HEK293T (cell line): ENCODE measurements at places on chromosomes 4 and X.

- no peak for DNase-seq
These were observed 37.5 kb downstream of the BEX3 start for GRCh38 chrX:103413705-103414387.

DNA sequence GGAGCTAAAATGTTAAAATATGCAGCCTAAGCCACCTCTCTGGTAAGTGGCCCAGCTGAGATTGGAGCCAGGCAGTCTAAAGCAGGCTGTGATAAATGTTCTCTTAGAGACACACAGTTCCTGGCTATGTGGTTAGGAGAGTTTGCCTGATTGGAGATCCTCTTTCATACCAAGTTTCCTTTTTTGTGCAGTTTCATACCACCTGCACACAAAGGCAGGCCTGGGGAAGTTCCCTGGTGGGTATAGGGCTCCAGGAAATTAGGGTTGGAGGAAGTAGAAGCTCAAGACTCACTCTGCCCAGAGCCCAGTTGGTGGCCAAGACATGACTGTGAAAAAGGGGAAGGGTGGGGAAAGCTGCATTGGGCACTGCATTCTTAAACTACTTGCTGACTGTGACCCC is 16.9 kb downstream of the CYBB start:
- no peak for DNase-seq

DNA sequence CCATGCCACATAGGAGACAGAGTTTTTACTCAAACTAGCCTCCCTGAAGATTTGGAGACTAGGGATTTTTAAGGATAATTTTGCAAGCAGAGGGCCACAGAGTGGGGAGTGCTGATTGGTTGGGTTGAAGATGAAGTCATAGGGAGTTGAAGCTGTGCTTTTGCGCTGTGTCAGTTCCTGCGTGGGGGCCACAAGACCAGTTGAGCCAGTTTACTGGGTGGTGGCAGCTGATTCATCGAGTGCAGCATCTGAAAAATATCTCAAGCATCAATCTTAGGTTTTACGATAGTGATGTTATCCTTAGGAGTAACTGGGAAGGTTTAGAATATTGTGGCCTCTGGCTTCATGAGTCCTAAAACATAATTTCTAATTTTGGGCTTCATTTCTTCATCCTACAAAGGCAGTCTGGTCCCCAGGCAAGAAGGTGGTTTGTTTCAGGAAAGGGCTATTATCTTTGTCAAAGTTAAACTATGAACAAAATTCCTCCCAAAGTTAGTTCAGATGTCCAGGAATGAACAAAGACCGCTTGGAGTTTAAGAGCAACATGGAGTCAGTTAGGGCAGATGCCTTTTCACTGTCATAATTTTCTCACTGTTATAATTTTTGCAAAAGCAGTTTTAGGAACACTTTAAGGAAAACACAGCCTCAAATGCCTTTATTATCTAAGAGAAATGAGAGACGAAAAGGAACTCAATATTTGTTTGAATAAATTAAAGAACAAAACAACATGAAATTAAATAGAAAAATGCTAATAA is 960.8 kb upstream of the PRKX start:
- DNase-seq: no peak

GRCh38 chr4:164783976-164784375 is 30.0 kb downstream of the SMIM31 start:
- DNase-seq: no peak

- DNase-seq: peak; percentile 17
These were observed 1.7 kb upstream of the AFP start for GRCh38 chr4:73434311-73434710.

DNA sequence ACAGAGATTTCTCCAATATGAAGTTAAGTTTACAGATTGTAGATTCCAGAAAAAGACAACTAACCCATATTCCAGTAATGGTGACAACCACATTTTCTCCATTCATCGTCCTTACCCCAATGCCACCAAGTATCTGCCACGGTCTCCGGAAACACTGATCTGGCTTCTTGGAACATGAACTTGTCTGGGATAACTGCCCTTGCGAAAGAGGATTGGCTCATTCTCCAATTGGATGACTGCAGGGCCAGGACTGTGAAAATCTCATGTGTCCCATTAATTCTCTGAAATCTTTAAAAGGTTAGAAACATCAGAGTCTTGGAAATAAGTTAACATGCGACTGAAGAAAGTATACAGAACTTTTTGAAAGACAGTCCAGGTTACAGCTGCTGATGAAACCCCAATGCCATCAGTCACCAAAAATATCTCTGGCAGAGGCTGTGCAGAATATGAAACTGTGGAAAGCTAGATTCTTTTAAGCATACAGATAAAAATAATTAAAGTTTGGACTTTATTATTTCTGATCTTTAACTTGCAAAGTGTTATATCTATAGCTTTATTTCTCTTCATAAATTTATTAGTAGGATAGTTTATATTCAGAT is 496.9 kb downstream of the PPARGC1A start:
- no peak for DNase-seq

- DNase-seq: no peak
These were observed 248.0 kb downstream of the SPATA18 start for GRCh38 chr4:52299120-52299519.

DNA sequence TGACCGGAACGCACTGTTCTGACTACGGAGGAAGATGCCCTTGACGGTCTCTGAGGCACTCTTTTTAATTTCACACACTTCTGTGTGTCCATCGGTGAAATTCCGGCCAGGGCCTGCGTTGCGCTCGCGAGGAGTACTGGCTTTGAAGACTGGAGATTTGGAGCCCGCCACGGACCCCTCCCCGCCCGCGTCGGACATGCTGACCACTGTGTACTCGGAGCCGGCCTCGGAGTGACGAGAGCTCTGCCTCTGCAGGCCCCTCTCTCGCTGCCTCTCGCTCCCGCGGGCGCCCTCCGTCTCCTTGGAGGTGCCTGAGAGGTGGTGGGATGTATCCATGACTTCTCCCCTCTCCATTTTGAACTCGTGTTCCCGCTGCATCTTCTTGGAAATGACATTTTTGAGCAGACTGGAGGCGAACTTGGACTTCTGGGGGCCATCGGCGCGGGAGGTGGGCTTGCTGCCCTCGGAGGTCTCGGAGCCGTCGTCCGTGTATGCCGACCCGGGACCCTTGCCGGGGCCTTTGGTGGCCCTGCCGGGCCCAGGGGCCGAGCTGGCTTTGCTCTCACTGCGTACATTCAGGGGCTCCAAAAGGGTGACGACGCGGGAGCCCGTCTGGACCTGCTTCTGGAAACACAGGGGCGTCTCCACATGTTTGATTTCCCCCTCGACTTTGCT is 5.7 kb downstream of the C4orf54 start:
- DNase-seq: no peak

GRCh38 chrX:37405956-37406355 is 56.8 kb downstream of the PRRG1 start:
- DNase-seq: no peak

DNA sequence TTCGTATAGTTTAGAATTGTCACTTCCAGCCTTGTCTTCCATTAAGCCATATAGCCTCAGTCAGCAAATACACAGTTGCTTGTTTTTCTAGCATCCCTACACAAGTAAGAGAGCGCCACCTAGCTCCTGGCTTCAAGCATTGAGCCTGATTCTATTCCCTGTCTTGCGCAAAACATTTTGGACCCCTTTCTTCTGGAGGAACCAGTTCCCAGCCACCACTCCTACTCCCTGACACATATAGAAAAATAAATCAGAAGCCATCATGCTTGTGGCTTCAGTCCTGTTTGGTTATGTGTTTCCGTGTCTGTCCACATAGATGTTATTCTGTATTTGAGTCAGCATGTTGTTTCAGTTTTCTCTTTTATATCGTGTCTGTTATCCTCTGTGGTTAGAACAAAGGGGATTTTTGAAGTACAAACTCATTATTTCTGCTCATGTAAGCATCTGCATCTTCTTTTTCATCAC is 59.9 kb downstream of the GK start:
- DNase-seq: peak; percentile 53

GRCh38 chrX:107168257-107168656 is 38.0 kb downstream of the NUP62CL start:
- DNase-seq: no peak

GRCh38 chr4:122787940-122788339 is 38.7 kb upstream of the FGF2 start:
- DNase-seq: no peak

DNA sequence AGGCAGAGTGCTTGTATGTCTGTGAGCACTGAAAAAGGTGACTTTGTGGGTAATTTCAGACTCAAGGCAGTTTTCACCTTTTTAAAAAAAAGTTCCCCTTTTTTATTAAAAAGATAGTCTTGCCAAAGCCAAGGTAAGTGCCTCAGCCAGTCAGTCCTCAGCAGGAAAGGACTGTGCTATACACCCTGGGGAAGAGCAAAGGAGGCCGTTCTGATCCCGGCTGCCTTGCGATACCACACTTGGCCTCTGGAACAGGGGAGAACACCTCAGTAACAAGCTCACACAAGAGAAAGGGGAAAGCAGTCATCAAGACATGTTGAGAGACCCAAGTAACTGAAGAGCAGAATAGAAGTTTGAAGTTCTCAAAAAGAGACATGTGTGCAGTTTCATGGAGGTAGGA is 541.7 kb downstream of the BCOR start:
- DNase-seq: peak; percentile 37

DNA sequence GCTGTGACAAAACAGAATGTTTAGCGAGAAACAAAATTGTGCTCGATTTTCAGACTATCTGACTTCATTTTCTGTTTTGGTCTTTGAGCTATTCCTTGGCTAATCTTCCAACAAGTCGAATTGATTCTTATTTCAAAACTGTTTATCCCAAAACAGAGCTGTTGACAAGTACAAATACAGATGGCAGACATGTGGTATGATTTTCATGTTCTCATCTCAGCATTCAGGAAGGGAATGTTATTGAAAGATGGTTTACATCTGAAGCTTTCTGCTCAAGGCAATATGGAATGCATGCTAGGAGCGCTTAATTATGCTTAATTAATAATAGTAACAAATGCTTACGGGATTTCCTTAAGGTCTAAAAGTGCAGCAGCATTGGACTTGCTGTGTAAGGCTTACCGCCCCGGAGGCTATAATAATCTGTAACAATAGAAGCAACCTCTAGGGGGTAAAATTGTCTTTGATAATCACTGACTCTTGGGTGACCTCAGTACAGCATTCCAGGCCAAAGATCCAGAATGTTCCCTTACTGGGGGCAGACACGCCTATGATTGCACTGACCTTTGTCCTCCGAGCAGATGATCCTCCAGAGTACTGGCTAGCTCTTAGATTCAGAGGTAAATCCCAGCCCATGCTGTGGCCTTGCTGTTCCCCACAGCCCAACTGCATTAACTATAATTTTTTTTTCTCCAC is 16.4 kb downstream of the LSM6 start:
- DNase-seq: peak; percentile 12

DNA sequence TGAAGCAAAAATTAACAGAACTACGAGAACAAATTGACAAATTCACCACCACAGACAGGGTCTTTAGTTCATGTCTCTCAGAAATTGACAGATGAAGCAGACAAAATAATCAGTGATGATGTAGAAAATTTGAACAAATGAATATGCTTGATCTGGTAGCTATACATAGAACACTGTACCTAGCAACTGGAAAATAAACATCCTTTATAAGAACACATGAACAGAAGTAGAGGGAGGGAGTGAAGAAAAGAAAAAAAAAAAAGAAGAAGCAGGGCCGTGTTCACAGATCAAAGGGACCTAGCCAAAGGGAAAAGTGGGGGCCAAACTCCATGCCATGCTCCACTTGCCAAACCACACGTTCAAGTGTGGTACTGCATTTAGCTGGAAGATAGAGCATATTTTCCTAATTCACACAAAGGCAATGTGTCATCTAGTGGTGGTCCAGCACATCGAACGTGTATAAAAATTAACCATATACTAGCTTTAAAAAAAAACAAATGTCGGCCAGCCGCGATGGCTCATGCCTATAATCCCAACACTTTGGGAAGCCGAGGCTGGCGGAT is 5.6 kb upstream of the THOC2 start:
- no peak for DNase-seq

- DNase-seq: no peak
These were observed 180.2 kb downstream of the FAM47B start for GRCh38 chrX:35122756-35123155.
